Stimulated activated CD4-positive, alpha-beta T cell treated with anti-CD3 and anti-CD28 coated beads, Interleukin-1b, Interleukin-23, amount 100 ng/mL, for 1 hour (primary cell): ENCODE measurements at places on chromosomes 6 and 20.

- no peak for DNase-seq
Measured at GRCh38 chr6:28758818-28759235, 165.0 kb downstream of the TRIM27 start.

DNA sequence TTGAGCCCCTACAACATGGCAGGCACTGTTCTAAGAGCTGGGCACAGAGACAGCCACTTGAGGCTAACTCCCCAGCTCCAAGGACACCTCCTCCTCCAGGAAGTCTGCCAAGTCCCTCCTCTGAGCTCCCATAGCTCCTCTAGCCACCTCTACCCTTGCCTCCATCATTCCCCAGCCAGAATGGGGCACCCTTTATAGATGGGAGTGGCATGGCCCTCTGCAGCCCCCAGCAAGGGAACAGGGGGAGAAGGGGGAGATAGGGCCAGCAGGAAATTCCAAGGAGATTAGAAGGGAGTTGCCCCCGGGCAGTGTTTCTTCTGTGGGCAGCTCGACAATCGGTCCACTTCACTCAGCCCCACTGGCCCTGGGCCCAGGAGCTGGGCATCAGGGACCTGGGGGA is 19.7 kb upstream of the TLDC2 start:
- no peak for DNase-seq

DNA sequence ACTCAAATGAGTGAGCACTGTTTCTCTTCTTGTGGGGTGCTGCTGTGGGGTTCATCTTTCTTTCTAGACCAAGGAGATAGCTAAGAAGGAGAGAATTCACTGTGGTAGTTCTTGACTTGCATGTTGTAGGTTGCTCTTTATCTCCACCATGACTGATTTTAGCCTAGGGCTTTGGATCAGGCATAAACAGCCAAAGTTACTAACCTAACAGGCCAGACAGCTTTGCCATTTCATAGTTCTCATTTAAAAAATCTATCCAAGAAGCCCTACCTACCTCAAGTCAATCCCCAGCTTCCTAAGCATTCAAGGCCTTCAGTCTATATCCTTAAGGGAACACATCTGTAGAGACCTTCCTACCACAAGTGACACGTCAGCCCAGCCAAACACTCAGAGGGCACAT is 107.9 kb upstream of the CARMIL1 start:
- no peak for DNase-seq

DNA sequence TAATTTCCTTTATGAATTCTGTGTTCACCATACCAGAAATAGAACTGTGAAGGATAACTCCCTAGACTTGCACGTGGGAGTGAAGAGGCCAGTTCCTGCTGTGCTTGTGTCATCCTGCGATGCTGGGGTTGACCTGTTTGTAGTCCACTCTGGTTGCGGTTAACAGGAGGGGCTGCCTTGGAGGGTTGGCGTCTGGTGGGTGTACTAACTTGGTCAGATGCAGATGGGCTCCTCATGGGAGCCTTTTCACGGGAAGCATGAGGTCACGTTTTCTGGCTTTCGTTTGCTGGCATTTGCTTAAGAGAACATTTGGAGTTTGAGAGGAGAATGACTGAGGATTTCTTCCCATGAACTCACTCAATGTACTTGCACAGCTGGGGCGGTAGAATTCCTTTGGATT is 41.2 kb downstream of the IGF2R start:
- no peak for DNase-seq

- no peak for DNase-seq
Measured at GRCh38 chr6:149094156-149094555, 223.4 kb upstream of the TAB2 start.

DNA sequence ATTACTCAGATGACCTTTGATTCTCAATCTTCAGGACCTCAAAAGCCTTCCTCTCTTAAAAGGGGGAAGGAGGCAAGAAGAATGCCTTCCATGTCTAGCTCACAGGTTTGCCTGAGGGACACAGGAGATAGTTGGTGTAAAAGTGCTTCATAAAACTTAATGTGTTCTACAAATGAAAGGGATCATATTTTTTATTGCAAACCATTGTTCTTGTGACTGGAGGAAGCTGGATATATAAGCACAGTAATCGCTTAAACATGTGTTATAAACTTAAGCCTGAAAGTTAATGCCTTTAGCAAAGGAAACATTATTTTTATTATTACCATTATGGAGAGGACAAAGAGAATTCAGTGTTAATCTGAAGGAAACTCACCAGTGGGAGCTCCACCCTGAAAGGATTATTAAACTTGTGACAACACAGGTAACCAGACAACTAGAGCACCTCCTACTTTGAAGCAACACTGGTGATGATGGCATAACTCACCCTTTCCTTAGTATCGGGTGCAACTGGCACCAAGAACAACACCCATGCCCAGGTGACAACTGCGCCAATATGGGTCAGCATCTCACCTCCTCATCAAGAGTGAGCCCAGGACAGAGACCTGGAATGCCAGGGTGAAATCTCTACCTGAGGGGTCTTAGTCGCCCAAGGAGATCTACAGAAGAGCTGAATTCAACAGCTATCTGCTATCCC is 288.7 kb upstream of the PRDM1 start:
- no peak for DNase-seq

GRCh38 chr20:90651-91050 is 3.2 kb downstream of the DEFB125 start:
- no peak for DNase-seq

DNA sequence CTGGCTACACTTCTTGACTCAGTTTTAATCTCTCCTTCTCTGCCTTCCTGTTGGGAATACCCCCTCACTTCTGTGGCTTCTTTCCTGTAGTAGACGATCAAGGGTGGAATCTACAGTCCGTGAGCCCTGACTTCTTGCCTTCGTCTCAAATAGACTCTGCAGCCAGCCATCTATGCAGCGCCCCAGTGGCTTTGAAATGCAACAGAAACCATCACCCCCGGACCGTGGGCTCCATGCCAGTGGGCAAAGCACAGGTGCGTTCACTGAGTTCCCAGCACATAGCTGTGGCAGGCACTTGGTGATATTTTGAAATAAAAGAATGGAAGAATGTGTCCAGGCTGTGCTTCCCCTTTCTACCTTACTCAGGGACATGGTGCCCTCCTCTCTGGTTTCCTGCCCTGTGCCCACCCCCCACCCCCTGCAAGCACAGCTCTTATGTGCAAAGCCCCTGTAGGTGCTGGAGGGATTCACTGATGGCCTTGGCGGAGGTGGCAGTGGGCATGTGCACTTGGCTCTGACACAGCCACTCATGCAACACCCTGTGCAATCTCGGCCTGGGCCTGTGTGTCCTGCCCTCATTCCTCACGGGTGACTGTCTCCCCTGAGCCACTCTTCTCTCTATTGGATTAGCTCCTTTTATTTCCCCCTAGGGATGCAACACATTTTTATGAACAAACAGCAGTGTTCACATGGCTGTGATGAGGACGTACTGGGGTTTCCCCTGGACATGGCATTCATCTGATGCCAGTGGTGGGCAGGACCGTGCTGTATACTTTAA is 5.5 kb upstream of the CDSN start:
- no peak for DNase-seq

DNA sequence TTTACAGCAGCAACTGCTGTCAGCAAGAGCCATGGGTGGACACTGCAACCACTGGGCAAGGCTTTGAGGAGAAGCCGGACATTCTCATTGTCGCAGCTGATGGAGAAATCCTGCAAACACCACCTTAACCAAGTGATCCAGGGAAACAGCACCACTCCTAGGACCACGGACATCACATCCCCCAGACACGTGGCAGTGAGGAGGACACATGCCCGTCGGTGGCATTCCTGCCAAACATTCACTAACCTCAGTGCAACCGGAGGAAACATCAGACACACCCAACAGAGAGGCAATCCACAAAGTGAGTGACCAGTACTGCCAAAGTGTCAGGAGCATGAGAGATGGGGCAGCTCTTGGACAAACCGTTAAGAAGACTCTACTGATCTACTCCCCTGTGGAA is 16.6 kb upstream of the IRF4 start:
- DNase-seq: no peak

DNA sequence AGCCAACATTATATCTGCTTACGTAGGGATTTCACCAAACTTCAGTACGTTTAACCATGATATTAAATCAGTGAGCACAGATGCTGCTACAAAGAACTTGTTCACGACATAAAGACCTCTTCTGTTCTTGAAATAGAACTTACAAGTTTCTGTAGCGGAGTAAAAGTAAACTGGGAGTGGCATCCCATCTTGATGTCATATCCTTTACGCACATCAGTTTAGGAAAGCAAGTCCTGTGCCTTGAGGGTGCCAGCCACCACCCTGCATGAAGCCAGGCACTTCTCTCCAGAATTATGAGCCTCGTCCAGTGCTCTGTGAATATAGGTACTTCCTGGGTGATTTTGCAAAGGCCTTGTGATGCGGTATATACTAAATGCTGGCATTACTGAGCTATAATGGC is 122.6 kb downstream of the BTBD3 start:
- no peak for DNase-seq

GRCh38 chr20:62374331-62375152 is 7.4 kb upstream of the LAMA5 start:
- no peak for DNase-seq

DNA sequence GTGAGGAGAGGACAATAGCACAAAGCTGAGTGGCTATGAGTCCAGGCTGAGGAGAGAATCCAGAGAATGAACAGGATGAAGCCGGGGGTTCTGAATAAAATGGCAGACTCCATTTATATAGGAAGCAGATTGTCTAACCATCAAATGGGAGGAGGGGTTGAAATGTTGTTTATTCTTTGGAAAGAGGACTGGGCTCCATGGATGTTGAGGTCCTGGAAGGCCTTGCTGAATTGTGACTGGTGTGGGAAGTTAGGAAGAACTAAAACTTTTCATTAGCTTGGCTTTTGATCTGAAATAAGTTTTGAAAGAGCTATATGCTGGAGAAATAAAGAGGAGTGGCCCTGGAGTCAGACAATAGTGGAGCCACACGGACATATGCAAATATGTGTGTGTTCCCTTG is 647.8 kb downstream of the RNF144B start:
- no peak for DNase-seq

DNA sequence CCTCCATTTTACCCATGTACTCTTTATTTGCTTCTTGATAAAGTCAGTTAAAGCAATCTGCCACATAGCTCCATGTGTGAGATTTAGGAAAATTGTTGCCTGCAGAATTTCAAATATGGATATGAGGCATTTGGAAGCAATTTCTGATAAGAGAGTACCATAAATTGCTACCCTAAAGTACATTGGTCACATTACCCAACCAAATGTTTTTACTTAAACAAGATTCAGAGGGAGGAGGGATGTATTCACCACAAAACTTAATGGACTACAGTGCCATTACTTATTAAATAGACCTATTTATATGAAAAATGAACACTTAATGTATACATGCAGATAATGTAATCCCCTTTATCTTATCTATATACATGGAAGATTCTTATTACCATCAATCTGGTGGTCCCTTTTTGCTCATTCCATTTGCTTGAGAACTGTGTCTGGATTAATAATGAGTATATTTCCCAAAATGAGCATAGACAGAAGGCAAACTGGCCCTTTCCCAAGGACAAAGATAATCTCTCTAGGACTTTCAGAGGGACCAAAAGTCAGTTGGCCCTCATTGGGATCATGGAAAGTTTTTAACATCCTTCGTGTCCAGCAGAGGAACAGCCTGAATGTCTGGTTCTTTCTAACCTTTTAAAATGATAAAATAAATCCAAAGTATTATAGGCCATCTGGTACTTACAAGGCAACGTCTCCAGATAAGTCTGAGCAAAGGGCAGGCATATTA is 526.4 kb downstream of the CBLN4 start:
- DNase-seq: no peak

DNA sequence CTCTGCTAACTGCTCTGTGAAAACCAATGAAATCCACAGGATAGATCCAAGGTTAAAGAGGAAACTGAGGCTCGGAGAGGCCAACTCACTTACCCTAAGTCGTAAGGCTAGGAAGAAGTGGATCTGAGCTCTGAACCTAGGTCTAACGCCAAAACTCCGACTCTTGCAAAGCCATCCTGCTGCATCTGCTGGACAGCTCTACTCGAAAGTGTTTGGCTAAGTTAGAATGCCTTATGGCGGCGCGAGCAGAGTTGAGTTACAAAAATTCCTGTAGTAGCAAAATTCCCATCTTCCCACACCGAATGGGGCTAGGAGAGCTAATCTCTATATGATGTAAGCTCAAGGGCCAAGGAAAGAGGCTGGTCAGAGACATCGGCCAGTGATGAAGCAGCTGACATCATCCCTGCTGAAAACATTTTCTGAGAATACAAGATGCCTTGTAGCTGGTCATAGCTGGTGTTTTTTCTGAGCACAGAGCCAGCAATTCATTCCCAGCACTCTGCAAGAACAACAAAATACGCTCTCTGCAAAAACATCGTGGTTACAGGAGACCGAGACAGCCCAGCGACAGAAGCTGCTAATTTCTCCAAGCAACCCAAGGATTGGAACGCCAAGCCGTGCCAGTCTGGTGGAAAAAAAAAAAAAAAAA is 1.8 kb downstream of the SPATA2 start:
- DNase-seq: no peak

GRCh38 chr6:154763650-154764049 is 30.4 kb downstream of the SCAF8 start:
- DNase-seq: no peak
